ENCODE measurements at places on chromosomes 6 and 20.

GRCh38 chr6:4981761-4982160, 22.1 kb downstream of the RPP40 start:
- DNase-seq: no peak

DNA sequence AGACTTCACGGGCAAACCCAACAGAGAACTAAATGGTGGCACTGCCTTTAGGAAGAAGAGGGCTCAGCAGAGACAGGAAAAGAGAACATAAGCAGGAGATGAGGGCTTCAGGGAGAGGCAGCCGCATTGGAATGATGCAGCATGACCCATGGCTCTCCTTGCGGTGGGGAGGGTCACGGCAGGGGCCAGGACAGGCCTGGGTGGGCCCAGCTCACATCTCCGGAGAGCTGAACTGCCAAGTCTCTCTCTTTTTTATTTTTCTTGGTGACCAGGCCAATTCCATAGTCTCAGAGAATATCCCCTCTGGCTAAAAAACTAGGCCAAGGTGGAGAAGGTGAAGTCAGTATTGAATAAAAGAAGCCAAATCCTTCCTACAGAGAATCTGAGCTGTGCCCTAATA, 77.5 kb upstream of the TRAF3IP2 start:
- no peak for DNase-seq

- no peak for DNase-seq
These were observed 11.4 kb upstream of the KCNQ2 start for GRCh38 chr20:63483834-63484233.

DNA sequence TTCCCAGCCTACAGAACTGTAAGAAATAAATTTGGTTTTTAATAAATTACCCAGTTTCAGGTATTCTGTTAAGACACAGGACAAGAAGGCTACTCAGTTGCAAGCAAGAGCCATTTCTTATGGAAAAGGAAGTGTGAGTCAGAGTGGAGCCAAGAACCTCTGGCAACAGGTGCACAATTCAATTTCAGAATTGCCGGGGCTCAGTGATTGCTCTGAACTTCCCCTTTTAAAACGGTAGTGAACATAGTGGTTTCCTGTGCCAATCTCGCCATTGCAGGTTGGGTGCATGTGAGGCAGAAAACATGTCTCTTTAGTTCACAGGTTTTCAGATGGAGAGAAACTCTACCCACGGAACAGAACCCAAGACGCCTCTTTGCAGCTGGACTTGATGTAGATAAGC, 16.4 kb downstream of the PIGT start:
- no peak for DNase-seq

DNA sequence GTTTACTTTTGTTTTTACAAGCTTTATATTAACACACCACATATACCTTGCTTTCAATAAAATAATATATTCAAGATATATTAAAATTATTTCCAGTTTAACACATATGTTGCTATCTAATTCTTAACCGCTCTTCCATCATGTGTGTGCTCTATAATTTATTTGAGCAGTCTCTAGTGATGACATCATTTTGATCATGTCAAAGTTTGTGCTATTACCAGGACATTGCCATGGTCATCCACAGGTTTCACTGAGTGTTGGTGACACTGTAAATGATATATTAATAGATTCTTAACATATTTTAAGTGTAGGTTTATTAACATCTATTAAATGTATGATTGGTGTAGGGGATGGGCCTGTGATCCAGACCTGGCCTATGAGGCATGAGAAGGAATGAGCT, 17.1 kb upstream of the CST4 start:
- DNase-seq: no peak

DNA sequence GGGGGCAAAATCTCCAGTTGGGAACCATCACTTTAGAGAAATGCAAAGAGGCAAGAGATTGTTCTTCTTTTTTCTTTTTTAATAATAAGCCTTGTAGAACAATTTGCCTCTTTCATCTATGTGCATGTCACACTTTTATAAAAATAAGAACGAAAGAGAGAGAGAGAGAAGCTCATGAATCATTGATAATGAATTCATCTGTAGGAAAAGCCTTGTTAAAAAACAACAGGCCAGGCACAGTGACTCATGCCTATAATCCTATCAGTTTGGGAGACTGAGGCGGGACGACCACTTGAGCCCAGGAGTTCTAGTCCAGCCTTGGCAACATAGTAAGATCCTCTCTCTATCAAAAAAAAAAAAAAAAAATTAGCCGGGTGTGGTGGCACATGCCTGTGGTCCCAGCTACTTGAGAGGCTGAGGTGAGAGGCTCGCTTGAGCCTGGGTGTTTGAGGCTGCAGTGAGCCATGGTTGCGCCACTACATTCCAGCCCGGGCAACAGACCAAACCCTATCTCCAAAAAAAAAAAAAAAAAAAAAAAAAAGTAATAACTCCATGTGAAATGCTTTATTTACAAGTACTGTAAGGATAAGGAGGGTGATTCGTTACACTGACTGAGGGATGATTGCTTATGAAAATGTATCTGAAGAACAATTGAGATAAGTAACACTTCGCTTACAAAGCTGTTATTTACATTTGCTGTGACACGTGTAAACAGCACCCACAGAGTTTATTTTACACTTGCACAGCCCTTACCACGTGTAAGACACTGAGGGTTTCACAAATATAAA, 6.0 kb downstream of the CCN5 start:
- DNase-seq: no peak

DNA sequence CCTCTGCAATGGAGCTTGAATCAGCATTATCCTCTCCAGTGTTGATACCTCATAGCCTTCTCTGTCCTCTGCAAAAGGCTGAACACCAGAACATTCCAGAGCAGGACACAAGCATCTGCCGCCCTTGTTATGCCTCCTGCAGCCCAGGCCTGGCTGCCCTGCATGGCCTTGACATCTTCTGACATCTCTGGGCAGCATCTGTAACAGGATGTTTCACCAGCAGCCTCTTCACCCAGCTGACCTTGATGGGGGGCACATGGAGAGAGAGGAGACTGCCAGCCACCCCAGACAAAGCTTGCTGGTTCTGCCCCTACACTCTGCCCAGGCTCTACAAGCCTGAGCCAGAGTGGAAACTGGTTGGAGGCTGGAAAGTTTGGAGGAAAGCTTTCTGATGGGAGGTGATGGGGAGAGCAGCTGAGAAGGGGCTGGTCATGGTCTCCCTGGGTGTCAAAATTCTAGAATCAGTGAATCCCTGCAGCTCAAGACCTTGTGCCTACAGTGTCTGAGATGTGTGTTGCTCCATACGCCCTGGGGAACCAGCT, 145.1 kb downstream of the MRPL14 start:
- no peak for DNase-seq

GRCh38 chr20:34013554-34013953, 19.8 kb downstream of the RALY start:
- no peak for DNase-seq

- no peak for DNase-seq
These were observed 754.6 kb upstream of the MAP3K7 start for GRCh38 chr6:91341473-91341872.

DNA sequence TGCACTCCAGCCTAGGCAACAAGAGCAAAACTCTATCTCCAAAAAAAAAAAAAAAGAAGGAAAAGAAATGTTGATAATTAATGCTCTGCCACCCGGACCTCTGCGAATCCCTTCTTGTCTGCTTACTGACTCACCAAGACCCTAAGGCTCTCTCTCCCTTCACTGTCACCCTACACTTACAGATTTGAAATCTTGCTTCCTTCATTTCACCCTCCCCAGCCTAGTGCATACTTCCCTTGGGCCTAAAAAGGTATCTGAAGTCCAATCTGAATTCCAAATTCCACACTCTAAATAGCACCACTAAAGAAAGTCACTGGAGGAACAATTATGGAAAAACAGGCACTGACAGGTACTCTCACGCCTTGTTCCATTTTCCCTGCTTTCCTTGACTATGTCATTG, 9.4 kb upstream of the PHF20 start:
- DNase-seq: no peak

DNA sequence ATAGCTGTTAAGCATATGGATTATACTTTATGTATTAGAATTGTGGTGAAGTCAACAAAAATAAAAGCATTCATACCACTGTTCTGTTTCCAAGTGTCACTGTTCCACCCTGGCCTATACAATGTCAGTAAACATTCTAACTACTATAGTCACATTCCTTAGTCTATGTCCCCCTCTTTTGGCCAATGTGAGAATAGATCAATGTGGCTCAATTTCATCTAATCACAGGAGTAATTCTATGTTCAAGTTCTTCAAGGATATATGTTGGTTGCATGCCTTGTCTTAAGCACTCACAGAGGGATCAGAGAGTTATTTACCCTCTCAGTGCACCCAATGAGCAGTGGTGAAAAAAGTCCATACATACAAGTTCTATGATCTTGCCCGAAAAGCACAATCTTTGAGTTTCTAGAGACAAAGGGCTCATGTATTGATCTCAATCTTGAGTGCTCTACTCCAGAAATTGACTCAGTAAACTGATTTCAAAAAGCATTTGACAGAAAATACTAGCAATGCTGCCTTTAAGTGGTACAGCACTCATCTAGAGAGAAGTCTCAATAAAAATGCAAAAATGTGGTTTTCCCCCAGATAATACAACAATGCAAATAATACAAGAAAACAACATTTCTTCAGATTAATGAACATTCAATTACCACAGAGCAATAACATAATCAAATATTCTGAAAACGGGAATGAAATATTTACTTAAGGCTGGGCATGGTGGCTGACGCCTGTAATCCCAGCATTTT, 16.5 kb downstream of the SMLR1 start:
- DNase-seq: no peak

DNA sequence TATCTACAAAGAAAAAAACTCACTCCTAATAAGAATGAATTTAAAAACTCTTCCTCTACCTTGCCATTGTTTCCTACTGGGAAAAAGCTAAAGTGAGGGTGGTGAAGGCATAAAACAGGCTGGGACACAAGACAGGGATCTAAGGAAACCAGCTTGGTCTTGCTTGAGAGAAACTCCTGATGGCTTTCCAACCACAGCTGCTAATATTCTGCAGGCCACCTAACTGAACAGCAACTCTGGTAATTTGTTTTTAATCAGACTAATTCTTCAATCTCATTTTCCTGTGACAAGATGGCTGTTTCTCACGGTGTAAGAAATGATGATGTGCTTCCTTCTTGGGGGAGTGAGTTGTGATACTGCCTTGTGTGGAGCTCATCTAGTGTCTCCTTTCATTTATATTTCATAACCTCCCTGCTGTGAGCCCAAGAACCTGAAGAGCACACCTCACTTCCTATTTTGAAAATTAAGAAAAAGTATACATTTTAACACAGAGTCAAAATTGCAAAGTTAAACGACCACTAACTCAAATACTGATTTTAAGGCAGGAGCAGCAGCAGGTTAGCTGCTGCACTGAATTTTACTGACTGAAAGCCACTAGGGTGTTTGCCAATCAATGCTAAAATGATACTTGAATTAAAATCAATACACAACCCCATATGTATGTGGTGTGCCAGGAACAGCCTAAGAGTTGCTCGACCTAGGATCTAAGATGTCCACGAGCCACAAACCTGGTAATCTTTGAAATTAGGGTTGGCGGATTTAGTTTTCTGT, 58.0 kb downstream of the BACH2 start:
- no peak for DNase-seq

- DNase-seq: no peak
These were observed 262.7 kb upstream of the BMP2 start for GRCh38 chr20:6504826-6505225.

- DNase-seq: peak; percentile 66
These were observed 126.9 kb downstream of the MRPL14 start for GRCh38 chr6:44000164-44000842.

DNA sequence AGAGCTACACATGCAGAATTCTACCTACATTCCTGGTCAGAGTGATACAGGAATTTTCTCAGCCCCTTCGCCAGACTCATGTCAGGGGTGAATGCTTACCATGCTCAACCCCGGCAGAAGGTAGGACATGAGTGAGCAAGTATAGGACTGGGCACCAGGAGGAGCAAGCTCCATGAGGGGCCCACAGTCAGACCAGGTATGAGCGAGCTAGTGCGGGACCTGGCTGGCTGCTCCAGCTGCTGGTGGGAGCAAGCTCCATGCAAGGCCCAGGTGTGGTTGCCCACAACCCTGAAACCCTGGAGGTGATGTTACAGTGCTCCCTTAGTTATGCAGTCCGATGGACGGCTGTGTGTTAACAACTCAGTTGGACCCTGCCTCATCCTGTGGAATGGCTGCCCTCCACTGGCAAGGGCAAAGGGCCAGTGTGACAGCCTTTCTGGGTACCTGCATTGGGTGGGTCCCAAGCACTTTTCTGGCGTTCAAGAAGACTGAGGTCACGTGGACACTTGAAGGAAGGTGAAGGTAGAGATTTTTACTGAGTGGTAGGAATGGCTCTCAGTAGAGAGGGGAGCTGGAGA, 503.5 kb upstream of the CITED2 start:
- no peak for DNase-seq

DNA sequence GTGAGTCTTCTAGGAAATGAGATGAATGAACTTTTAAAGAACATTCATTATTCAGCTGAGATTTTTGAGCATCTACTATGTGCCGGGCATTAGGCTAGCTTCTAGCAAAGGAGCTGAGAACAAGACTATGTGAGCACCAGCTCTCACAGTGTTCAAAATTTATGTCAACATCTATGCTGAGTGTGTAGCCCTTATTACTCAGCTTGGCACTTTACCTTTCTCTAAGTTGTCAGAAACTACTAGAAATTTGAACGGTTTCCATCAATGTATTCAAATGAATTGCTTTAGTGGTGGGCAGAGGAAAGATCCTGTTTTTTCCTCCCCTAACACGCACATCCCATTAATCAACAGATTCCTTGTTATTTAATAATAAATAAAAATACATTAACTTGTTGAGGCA, 33.3 kb downstream of the CYP24A1 start:
- DNase-seq: no peak

GRCh38 chr6:169986848-169987498, 235.6 kb downstream of the ERMARD start:
- DNase-seq: no peak

- DNase-seq: no peak
These were observed 338.2 kb downstream of the SOX4 start for GRCh38 chr6:21931641-21932335.

DNA sequence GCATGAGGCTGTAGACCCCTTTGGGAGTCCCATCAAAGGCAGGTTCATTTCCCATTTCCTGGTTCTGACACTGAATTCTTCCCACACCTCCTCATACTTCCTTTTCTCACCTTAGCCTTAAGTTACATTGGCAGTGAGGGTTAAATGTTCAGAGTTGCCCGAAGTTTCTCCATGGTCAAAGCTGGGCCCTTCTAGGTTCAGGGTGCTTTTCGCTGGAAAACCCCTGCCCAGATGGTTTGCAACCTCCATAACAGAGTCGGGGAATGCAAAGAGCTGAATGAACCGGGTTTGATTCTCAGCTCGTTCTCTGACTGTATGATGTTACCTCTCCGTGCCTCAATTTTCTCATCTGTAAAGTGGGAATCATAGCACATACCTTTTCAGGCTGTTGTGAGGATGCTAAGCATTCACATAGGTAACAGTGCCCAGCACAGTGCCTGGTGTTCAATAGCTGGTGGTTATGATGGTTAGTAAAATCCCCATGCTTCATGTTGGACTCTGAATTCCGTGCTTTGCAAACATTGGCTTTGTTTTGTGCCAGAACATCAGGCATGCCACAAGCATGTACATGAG, 149.8 kb downstream of the NFATC2 start:
- no peak for DNase-seq

All from SHP77 treated with DMSO at 0.1 percent for 48 hours (cell line).